ENCODE measurements at places on chromosomes 12 and 14.

- DNase-seq: no peak
These were observed 46.7 kb upstream of the PNMA1 start for GRCh38 chr14:73760598-73761586.

DNA sequence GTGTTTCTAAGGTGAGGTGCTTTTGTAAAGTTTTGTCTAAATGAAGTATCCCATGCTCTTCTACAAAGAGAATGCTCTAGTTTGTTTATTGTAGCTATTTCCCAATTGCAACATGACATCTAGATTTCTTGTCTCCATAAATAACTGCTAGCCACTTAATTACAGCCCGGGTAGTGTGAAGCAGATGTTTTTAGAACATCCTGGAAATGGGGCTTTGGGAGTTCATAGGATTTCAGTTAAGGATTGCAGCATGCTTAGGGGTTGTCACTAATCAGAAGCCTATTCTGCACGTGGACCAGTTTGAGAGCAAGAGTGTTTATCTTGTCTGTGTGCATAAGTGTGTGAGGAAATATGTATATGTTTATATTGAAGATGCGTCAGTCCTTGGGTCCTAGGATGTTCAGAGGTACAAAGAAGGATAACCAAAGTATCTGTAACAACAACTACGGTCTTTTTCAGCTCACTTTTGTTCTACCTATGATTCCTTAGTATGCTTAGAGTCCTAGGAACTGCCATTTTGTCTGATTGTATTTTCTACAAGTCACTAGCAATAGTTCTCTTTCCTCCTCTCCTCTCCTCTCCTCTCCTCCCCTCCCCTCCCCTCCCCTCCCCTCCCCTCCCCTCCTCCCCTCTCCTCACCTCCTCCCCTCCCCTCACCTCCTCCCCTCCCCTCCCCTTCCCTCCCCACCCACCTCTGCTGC is 135.3 kb downstream of the ACSS3 start:
- DNase-seq: no peak

DNA sequence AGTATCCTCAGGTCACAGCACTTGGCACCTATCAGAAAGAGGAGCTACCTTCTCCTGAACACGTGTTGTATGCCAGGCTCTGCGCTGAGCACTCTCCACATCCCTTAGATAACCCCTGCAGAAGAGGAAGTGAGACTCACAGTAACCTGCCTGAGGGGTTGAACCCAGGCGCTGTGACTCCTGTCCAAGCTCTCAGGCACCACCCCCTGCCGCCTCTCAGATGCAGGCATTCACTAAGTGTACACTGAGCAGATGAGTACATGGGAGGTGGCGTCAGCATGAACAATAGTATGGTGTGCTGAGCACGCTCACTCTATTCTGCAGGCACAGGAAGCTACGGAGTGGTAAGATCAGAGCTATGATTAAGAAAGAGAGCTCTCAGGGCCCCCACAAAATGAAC is 21.0 kb upstream of the RIC8B start:
- no peak for DNase-seq

DNA sequence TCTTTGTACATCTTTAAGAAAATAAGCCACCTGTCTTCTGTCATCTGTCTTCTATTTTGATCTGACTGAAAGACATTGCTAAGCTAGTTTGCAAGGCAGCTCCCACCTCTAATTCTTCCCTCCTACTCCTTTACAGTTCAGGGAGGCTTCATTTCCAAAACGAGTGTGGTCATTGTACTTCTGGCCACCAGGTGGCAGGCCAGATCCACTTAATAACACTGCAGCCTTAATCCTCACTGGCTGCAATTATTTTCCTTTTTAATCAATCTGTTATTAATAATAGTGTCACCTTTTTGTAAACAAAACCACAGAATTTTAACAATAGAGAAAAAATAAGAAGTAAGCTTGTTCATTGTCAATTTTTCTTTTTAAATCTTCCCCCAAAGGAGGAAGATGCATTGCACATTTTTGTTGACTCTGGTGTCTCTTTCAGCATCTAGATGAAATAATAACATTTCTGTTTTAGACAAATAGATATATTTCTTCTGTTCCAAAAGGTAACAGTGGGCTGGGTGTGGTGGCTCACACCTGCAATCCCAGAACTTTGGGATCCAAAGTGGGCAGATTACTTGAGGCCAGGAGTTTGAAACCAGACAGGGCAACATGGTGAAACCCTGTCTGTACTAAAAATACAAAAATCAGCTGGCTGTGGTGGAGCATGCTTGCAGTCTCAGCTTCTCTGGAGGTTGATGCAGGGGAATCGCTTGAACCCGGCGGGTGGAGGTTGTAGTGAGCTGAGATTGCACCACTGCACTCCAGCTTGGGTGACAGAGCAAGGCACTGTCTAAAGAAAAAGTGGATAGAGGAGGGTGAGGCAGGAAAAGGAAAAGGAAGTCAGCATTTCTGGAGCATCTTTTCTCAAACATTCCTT is 23.3 kb downstream of the GABARAPL1 start:
- DNase-seq: peak; percentile 37

- DNase-seq: peak; percentile 54
These were observed 765 bp downstream of the SCYL2 start for GRCh38 chr12:100267603-100268281.

- DNase-seq: no peak
These were observed 233.3 kb downstream of the NEDD1 start for GRCh38 chr12:97140355-97140754.

GRCh38 chr12:28313631-28314030 is 123.4 kb downstream of the CCDC91 start:
- no peak for DNase-seq

GRCh38 chr14:67501670-67502069 is 13.1 kb upstream of the TMEM229B start:
- no peak for DNase-seq

DNA sequence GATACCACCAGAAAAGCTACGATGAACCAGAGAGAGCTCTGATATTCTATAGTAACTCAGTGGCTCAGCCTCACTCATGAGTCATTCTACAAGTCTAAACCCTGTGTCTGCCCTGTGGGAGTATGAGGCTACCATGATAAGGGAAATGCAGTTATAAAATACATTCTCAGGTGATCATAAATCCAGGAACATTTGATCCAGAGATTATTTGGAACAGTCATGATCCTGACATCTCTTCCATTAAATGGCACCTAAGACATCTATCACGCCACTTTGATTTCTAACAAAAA is 202.6 kb upstream of the RASSF8 start:
- no peak for DNase-seq

DNA sequence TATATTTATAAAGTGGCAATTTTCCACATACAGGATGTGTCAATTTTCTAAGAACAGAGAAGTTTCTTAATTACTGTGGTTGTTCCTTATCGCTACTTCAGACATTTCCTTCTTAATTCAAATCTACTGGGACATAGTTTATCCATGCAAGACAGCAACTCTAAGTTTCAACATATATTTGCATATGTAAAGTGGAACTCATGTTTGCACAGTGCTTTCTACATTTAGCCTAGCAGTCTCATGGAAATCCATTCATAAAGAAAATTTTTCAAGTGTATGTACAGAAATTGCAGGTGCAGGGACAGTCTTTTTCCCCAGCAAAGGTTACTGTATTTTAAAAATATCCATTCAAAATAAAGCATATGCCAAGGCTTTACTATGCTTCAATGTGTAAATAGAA is 956.7 kb upstream of the SEL1L start:
- peak; percentile 72 for DNase-seq

DNA sequence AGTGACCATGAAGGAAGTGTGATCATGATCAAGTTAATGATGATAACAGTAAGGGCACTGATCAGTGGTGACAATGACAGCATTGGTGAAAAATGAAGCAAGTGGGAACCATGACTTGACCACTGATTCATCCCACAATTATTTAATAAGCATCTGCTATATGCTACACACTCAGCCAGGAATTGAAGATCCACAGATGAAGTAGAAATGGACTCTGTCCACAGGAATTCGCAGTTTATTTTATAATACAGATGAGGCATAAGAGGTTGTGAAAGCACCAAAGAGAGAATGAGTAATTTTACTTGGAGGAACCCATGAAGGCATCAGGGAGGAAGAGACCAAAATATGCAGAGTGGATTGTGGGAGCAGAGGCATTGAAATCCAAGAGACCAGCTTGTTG is 33.8 kb upstream of the SMUG1 start:
- no peak for DNase-seq

DNA sequence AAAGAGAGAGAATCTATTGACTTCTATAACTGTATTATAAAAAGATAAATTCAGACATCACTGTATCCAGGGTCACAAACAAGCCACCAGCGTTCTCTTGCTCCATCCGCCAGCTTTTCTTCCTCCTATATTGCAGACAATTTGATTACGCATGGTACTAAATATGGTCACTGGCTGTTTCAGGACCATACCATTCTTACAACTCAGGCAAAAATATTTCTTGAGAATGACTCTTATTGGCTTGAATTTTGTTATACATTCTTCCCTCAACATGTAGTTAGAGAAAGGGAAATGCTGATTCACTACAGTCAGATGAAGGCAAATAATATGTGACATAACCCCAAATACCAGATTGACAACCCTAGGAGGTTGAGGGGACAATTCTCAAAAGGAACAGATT is 101.3 kb downstream of the SLC6A15 start:
- no peak for DNase-seq

DNA sequence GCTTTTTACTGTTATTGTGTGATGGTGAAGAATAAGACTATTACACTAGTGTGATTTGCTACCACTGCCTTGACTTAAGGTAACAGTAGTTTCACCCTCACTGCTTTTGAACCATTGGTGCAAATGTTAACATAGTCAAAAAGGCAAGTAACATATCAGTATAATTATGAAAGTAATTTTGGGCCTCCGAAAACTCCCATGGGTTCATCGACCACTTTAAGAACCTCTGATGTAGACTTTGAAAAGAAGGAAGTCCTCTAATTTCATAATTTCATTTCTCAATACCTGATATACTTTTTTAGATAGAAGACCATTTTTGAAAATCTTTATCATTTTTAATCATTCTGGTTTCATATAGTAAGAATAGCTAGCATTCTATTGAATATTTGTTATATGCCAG is 57.7 kb downstream of the ETNK1 start:
- DNase-seq: no peak

DNA sequence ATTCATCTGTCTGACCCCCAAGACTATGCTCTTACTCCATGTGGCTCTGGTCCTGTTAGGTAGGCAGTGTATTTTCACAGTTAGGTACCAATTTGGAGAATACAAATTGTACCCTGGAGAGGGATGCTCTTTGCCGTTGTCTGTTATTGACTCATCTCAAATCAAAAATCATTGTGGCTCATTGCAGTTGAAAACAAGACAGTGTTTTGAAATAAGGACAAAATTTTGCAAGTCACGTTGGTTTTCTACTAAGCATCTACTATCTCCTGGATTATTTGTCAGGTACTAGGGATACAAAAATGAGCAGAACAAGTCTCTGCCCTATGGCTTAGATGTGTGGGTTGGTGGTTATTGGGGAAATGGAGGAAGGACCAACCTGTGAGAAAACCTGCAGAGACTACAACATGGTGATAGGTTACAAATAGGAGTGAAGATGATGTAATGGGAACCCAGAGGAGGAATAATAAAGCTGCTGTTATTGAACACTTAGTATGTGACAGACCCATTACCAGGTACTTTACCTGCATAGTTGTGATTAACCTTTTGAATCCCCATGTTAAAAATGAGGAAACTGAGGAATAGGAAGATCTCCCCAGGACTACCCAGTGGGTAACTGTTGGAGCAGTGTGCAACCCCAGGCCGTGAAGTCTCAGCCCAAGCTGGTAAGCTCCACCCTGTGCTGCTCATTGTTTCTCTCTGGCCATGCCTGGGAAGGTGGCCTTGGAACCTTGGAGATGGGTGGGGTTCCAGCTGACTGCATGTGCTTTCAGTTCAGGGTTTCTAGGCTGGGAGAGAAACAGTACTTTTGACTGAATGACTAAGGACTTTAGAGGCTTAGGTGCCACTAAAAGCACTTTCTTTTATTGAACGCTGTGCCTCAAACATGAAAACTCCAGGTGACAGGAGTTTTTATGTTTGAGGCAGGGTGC is 72.9 kb upstream of the SRSF5 start:
- no peak for DNase-seq

GRCh38 chr14:35222324-35222723 is 69.9 kb upstream of the PSMA6 start:
- DNase-seq: no peak

DNA sequence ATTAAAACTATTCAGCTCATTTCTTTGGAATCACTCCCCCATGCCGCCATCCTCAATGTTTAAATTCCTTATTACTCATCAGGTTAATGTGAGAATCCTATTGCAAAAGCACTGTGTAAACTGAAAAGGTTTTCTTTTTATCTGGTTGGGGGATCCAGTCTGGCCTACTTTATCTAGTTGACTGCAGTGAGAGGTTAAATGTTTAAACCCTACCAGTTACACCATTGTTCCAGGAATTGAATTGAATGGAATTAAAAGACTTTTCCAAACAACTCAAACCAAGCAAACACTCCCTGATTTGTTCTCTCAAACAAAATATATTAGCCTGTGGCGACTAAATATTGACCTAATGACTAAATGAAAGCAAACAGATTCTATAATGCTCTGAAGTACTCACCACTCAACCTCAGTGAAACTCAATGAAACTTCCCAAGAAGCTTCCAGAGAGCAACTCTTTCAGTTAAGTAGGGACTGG is 100.5 kb downstream of the VEZT start:
- no peak for DNase-seq

DNA sequence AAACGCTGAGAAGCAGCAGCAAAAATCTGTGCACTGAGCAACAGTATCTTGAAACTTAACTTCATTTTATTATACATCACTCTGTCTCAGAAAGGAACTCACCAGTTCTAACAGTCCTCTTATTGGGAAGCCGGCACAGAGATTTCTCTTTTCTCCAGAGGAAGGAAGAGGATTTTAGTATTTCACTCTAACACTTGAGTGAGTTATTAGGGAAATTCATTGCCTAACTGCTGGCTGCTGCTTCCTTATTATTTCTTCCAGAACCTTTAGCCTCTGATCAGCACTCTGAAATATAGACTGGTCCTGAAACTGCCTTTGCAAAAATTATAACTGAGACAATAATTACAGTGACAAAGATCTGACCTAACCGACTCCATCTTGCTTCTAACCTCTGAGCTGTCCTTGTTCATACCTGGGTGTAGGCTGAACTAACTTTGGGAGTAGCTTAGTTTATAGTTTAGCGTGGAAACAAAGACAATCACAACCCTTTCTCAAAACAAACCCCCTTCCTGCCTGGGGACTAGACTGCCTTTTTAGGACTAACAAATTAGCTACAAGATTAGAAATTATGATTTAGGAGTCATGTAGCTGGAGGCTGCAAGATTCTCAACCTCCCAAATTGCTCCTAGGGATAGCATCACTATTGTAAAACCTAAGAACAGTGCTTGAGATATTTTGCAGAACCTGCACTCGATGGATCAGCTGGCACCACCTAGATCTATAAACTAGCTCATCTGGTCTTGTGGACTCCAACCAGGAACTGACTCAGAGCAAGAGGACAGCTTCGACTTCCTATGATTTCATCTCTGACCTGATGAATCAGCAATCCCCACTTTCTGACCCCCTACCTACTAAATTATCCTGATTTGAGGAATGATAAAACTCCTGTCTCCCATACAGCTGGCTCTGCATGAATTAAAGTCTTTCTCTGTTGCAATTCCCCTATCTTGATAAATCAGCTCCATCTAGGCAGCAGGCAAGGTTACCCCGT is 117.5 kb downstream of the DYRK2 start:
- no peak for DNase-seq

All from brain (organoid and tissue), 16 donors.